ENCODE measurements at places on chromosomes 4 and X. TPM values are rescaled to one million over a fixed set of nuclear protein-coding genes. Genes with fewer than 3 reads are reported as not detected.

DNA sequence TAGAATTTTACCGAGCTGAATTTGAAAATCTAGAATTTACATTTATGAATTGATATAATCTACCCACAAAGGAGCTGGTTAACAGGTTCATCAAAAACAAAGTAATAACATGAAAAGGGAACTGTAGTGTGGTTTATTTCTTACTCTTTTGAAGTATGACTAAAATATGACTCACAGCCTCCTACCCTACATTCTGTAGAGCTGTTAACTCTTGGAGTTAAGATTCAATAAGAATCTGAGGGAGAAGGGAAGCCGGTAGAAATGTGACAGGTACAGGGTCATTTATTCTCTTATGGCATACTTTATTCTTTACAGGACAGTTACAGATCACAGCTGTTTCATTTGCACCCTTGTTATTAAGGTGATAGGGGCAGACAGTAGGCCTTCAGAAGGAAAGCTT is 132.2 kb upstream of the FAM47B start:
- no peak for ATAC-seq

DNA sequence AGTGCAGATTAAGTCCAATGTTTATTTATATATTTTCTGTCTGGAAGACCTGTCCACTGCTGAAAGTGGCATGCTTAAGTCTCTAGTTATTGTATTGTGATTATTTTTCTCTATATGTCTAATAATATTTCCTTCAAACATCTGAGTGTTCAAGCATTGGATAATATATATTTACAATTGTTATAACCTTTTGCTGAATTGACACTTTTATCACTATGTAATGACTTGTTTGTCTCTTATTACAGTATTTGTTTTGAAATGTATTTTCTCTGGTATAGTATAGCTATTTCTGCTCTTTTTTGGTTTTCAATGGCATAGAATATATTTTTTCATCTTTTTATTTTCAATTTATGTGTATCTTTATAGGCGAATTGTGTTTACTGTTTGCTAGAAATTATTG is 59.7 kb downstream of the EDA2R start:
- ATAC-seq = no peak

DNA sequence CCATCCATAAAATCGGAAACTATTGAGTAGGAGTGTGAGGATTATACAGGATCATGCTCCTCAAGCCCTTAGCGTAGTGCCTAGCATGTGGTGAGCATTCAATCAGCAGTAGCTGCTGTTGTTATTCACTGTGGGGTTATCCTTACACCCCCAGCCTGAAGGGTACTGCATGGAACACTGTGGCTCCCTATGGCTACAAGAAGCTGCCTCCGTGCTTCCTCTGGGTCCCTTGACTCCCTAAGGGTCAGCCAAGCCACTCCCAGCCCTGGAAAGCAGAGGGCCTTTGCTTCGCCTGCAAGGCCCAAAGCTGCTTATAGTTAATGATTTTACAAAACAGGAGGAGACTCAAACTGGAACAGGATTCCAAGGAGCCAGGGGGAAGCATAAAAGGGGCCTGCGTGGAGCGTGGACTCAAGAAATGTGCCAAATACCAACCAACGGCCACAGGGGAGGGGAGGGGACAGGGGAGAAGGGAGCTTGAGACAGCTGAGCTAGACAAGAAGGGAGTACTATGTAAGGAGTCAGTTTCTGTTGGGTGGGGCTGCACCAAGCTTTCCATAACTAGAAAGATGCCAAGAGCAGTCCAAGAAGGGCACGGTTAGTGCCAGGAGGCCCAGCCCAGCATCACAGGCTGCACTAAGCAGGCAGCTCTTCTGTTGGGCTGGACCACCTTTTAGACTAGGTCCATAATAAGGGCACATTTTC is 15.9 kb downstream of the SEPTIN6 start:
- no peak for ATAC-seq

ZNF674 gene
- 3.0 TPM for total RNA-seq

TMEM271 gene
- not detected for total RNA-seq

DNA sequence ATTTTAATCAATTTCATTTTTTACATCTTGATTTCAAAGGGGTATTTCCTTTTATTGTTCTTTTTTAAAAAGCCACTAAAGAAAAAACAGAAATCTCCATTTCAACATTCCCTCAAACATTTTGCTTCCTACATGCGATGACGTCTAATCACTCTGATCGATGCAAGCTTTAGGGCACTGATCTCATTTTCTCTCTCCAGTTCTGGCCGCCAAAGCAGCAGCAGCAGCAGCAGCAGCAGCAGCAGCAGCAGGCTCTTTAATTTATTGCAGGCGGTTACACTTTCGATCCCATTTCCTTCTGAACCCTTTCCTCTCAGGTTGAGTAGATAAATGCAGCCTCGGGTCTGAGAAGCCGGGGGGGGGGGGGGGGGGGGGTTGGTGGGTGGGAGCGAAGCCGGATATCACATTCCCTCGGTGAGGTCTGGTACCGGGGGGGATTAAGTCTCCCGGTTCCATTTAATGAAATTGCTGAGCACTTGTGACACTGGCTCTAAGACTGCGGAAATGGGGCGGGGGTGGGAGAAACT is 3.4 kb upstream of the PCDH7 start:
- no peak for ATAC-seq

GRCh38 chrX:1213971-1214370 is 1.5 kb upstream of the CRLF2 start:
- no peak for ATAC-seq

DNA sequence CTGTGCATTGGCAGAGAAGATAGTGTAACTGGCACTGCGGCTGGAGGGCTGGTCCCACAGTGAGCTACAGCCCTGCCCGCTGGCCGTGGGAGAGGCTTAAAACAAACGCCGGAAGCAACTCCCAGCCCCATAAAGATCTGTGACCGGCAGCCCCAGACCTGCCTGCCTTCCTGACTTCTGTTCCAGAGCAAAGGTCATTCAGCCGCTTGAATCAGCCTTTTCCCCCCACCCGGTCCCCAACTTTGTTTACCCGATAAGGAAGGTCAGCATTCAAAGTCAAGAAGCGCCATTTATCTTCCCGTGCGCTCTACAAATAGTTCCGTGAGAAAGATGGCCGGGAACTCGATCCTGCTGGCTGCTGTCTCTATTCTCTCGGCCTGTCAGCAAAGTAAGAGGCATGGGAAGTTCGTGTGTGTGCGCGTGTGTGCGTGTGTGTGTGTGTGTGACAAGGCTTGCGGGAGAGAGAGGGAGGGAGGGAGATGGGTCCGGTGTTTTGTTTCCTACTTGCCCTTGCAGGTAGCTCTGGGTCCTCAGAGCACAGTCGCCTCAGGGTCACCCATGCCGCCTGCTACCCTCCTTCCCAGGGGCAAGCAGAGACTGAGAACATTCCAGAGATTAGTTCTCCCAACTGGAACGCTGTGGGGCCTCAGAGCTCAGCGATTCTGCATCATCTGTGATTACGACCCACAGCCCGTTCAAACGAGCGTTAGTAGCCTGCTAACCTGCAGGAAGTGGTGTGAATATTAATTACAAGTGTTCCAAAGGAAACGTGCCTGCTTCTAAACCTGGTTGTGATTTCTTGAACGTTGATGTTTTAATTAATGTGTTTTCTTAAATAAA is at the start of gene MGST2:
MGST2 (plus strand) TSS at position 130 of the 840 bp plus-strand sequence; CDS start at position 331, 201 bp downstream.
- peak; percentile 91 for ATAC-seq

MAB21L2 gene
- not detected for total RNA-seq

CCSER1 gene
- 0.64 TPM for total RNA-seq

GRCh38 chr4:70613306-70614183 is 15.0 kb upstream of the ENAM start:
- peak; percentile 39 for ATAC-seq

GRCh38 chr4:134560728-134561127 is 359.1 kb upstream of the PABPC4L start:
- ATAC-seq = no peak

DNA sequence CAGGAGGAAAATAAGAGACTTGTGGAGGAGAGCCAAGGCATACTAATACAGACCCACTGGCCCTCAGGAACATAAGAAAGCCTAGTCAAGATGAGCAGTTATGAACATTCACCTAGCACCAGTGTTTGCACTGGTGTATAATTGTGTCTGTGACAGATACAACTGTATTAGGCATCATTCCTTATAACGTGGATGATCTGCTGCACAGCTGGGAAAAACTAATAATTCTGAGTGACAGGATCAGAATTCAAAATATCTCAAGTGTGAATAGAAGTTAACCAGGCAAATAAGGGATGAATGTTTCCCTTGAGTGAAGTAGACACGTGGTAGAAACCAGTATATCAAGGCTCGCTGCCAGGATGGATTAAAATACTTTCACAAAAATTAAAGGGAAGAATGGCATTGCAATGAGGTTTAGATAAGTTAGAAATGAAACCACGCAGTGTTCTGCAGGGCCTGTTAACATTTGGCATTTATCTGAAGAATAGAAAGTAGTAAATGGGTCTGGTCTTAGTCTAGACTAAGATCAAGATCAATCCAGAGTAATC is 325.9 kb downstream of the EPHA5 start:
- no peak for ATAC-seq

GRCh38 chrX:39802354-39802753 is 295.4 kb downstream of the BCOR start:
- ATAC-seq = no peak

- ATAC-seq = no peak
Measured at GRCh38 chr4:128166982-128167381, 105.9 kb downstream of the LARP1B start.

DNA sequence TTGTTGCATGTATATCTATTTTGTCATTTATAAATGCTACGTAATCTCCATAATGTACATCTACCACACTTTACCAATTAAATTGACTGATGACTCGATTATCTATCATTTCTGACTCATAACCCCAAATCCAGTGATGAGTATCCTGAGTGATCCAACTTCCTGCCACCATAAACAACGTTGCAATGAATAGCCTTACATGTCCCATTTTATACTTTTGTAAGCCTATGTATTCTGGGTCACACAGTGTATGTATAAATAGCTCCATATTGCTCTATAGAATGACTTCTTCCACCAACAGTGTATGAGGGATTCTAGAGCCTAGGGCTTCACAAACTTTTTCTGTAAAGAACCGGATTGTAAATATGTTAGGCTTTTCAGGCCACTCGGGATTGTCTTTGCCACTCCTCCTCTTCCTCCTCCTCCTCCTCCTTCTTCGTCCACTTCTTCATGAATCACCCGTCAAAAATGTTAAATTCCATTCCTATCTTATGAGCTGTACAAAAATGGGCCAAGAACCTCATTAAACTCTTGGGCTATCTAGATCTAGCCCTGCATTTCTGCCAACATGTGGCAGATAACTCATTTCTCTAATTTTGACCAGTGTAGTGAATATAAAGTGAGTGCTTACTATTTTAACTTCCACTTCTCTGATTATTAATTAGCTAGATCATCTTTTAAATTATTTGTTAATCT is 672.2 kb upstream of the AMOT start:
- ATAC-seq = no peak

- ATAC-seq = no peak
Measured at GRCh38 chrX:151870602-151871001, 42.1 kb upstream of the MAGEA4 start.

DNA sequence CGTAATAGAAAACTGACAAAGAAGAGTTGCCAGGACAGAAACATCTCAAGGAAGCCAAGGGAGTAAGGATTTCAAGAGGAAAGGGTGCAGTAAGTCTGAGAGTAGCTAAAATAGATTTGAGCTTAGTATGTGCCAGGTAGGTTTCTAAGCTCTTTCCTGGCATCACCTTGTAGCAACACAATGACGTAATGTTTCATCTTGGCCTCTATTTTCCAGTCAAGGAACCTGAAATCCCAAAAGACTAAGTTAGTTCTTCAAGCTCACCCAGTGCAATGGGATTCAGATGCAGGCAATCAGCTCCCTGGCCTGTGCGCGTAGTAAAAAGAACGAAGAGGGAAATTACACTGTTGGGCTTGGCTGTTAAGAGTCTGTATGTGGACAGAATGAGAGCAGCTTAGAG is 586.5 kb upstream of the TENM3 start:
- ATAC-seq = no peak

TRPC3 gene
- 0.53 TPM for total RNA-seq

DNA sequence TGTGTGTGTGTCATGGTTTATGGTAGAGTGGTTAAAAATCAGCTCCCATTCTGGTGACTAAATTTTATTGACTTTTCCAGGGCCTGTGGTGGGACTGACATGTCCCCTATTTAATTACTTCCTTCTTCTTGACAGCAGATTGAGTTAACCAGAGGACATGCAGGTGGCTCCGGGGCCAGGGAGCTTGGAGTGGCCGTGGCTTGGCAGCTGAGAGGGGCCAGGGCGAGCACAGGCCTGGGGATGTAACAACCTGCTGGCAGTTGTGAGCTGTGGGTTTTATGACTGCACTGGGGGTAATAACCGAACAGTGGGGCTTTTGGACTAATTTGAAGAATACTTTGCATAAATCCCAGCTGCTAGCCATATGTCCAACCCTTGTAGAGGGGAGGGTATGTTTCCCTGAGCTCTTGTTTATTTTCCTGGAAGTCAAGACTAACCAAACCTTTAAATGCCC is 186.0 kb downstream of the MID1IP1 start:
- no peak for ATAC-seq

DNA sequence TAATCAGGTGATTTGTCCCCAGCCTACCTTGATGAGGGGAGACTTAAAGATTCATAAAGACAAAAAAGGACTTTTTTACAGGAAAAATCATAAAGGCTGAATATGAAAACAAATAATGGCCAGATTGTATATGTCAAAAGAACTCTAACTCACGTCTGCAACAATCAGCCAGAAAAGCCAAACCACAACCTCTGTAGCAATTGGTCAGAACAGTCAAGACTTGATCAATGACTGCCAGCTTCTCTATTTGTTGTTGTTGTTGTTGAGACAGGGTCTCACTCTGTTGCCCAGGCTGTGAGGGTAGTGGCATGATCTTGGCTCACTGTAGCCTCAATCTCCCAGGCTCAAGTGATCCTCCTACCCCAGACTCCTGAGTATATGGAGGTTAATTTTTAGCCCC is 35.9 kb upstream of the PPA2 start:
- ATAC-seq = no peak

NCAPG gene
- 71.1 TPM for total RNA-seq

- peak; percentile 75 for ATAC-seq
Measured at GRCh38 chr4:211033-211511, 86.8 kb downstream of the ZNF718 start.

UGT2B11 gene
- not detected for total RNA-seq

DNA sequence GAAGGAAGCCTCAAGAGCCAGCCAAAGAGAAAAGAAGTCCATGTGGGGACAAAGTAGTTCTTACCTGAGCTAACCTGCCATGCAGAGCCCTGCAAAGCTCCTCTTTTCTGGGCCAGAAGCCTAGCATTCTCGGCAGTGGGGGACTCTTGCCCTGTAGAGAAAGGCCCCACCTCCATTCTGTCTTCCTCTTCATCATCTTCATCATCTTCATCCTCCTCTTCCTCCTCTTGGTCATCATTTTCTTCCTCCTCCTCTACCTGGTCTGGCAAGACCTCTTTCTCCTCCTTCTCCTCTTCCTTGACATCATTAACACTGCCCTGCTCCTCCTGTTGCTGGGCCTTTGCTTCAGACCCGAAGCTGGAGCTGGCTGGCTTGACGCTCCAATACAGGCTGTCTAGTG is 16.7 kb downstream of the LAS1L start:
- no peak for ATAC-seq

All from activated T-helper 17 cell treated with anti-CD3 and anti-CD28 coated beads, Interleukin-2, amount 50 U/mL, for 72 hours (primary cell).